ENCODE measurements at places on chromosomes 16 and 17.

DNA sequence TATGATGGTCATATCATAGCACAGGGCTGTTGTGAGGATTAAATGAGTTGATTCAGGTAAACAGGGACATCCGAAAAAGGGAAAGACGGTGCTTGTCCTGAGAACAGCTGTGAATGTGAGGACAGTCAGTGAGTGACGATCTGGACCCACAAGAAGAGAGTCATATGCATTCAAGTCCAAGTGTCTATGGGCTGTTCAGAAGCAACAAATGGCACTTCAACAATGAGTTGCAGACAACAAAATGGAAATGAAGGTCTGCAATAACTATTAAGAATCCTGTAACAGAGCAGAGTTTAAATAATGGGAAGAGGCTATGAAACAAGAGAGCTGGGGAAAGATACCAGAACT lies 100.3 kb downstream of the ADCY9 start:
- no peak for DNase-seq

- DNase-seq = no peak
Measured at GRCh38 chr16:87954361-87954760, 3.1 kb downstream of the BANP start.

DNA sequence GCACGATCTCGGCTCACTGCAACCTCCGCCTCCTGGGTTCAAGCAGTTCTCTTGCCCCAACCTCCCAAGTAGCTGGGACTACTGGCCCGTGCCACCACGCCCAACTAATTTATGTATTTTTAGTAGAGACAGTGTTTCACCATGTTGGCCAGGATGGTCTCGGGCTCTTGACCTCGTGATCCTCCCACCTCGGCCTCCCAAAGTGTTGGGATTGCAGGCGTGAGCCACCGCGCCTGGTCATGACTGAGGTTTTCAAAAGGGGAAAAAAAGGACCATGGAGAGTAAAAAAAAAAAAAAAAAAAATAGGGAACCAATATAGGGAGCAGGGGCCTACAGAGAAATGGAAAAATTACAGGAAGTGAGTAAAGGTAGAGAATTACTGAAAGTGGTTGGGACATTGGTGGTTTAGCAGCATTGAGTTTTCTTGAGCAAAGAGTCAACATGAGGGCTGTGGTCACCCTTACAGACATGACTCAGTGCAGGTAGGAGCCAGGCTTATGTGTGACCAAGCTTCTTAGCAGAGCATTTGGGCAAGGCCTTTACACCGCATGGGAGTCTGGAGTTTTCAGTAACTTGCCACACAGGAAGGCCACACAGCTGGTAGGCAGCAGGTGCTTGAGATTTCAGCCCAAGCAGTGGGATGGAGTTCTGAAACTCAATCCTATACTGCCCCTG lies 447.3 kb downstream of the HS3ST3B1 start:
- no peak for DNase-seq

- no peak for DNase-seq
Measured at GRCh38 chr16:55001931-55002330, 71.3 kb downstream of the IRX5 start.

GRCh38 chr17:47304186-47304585 lies 19.6 kb upstream of the EFCAB13 start:
- no peak for DNase-seq

GRCh38 chr17:31515267-31515666 lies 123.8 kb downstream of the RAB11FIP4 start:
- no peak for DNase-seq

- no peak for DNase-seq
Measured at GRCh38 chr17:41932816-41933389, 2.5 kb downstream of the ODAD4 start.

DNA sequence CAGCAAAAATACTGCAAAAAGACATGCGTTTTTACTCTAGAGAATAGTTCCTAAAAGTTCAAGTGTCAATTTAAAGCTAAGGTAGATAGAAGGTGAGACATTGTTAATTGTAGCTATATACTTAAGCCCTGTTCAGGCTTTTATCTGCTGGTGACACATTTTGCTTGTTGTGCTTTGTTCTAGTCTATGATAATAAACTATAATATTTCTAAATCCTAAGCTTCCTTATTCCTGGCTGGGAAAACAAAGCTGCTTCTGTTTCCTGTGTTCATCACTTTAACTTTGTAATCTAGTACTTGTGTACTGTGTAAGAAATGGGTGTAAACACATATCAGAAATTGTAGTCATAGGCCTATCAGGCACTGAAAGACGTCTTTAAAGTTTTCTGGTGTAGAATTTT lies 77.3 kb downstream of the EFCAB13 start:
- no peak for DNase-seq

- DNase-seq = no peak
Measured at GRCh38 chr17:76994237-76994637, 126.0 kb downstream of the MGAT5B start.

GRCh38 chr17:39750131-39751015 lies 12.6 kb downstream of the GRB7 start:
- no peak for DNase-seq

DNA sequence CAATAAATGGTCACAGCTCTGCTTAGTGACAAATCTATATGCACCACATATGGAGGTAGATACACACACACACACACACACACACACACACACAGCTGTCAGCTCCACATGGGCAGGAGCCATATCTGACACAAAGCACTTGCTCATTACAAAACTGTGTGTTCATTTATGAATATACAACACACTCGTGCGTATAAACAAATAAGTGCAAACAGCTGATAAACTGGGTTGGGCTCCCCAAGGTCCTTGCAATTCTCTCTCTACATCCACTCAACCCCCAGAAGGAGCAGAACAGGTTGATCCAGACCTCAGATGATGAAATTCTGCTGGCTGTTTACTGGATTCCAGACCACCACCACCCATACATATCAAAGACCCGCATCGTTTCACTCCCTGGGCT lies 140.7 kb downstream of the XYLT1 start:
- DNase-seq = no peak

DNA sequence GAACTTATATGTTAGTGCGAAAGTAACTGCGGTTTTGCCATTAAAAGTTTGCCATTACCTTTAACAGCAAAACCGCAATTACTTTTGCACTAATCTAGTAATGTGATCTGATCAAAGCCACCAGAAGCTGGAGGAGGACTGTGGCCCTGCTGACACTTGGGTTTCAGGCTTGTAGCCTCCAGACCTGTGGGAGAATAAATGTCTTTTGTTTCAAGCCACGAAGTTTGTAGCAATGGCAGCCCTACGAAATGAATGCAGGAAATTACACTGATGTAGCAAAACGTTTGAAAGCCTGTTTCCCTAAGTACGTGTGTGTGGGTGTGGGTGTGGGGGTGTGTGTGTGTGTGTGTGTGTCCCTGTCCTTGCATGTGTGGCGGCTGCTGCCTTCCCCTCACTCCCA lies 66.6 kb downstream of the WSB1 start:
- DNase-seq = no peak

DNA sequence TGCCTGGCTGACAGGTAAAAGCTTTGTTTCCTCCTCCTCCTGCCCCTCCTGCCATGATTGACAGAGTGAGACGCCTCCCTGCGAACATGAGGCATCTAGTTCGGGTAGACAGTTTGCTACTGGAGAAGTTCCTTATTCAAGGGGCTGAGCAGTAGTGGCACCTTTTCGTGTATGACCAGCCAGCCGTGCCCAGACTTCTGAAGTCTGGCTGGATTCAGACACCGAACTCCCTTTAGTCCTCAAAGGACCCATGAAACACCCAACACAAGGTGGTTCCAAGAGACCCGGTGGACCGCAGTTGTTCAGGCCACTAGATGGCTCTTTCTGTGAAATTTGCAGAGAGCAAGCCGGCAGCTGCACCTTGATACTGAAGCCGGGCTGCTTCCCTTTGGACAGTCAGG lies 192.8 kb downstream of the XYLT1 start:
- DNase-seq = no peak
